ENCODE measurements at places on chromosomes 5 and 9. TPM values are rescaled to one million over a fixed set of nuclear protein-coding genes. Genes with fewer than 3 reads are reported as not detected.
A peak's percentile ranks its signal among the peaks of the same experiment; 100 is the strongest.

DNA sequence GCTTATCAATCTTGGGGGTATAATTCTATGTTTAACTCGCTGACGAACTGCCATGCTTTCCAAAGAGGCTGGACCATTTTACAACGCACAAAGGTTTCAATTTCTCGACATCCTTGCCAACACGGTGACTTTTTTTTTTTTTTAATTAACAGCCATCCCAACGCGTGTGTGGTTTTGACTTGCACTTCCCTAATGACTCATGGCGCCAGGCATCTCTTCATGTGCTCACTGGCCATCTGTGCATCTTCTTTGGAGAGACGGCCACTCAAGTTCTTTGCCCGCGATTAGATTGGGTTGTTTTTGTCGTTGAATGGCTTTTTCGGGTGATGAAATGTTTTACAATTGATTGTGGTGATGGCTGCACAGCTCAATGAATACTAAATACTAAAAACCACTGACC lies 12.5 kb upstream of the CARD9 start:
- no peak for DNase-seq

The ORM1 gene
- total RNA-seq, result not detected

- no peak for DNase-seq
These were observed 31.2 kb downstream of the PTPN3 start for GRCh38 chr9:109466623-109467590.

DNA sequence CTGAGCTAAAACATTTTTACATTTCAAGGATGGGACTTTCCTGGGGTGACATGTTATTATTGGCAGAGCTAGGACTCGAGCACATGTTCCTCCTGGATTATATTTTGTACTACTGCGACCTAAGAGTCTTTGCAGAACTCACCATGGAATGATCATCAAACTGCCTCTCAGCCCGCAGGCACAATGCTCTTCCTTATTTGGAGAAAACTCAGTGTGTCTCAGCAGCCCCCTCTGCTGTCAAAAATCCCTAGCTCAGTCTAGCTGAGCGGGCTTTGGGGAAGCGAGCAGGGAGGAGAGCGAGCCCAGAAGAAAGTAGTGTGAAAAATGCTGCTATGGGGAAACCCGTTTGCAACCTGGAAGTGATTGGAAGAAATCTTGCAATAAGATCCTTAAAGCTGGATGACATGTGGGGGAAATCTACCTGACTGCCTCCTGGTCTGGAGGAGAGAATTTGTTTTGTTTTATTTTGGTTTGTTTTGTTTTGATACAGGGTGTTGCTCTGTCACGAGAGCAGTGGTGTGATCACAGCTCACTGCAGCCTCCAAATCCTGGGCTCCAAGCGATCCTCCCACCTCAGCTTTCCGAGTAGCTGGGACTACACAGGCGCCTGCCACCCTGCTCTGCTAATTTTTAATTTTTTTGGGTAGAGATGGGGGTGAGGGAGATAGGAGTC lies 89.9 kb upstream of the CLINT1 start:
- DNase-seq, result peak; percentile 81

GRCh38 chr5:143350751-143351602 lies 52.5 kb downstream of the NR3C1 start:
- no peak for DNase-seq

The FOXD1 gene
- total RNA-seq, result 10.8 TPM
